ENCODE measurements at places on chromosomes 5 and 9.

DNA sequence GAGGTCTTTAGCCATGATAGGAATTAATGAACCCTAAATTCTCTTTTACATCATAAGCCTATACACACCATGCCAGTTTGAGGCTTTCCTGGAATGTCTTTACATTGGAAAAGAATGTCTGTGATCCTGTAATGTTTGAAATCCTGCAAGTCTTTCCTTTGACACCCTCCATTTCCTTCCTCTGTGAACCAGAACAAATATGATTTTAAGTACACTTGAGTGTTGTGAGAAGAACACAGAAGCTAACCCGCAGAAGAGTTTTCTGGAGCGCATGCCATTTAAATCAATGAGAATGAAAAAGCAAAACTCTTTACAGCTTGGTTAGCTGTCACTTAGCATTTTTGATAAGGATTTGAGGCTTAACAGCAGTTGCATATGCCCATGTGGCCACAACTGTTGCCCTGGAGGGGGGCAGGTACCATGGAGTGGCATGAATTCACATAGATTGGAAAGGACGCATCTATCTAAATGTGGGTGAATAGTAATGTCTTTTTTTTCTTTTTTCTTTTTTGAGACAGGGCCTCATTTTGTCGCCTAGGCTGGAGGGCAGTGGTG is 372.6 kb downstream of the KDM4C start:
- DNase-seq: no peak

- no peak for DNase-seq
Observed at GRCh38 chr5:9927106-9927505, 297.0 kb upstream of the TAS2R1 start.

DNA sequence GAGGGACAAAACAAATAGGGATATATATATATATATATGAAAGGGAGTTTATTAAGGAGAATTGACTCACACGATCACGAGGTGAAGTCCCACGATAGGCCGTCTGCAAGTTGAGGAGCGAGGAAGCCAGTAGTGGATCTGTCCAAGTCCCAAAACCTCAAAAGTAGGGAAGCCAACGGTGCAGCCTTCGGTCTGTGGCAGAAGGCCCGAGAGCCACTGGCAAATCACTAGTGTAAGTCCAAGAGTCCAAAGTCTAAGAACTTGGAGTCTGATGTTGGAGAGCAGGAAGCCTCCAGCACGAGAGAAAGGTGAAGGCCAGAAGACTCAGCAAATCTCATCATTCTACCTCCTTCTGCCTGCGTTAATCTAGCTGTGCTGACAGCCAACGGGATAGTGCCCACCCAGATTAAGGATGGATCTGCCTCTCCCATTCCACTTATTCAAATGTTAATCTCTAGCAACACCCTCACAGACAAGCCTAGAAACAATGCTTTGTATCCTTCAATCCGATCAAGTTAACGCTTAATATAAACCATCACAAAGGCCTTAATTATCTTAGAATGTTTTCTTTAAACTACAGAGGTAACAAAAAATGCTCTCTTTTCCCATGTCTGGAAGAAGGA is 23.8 kb upstream of the DAB2 start:
- DNase-seq: no peak

GRCh38 chr5:177316005-177316404 is 4.3 kb upstream of the MXD3 start:
- DNase-seq: no peak

DNA sequence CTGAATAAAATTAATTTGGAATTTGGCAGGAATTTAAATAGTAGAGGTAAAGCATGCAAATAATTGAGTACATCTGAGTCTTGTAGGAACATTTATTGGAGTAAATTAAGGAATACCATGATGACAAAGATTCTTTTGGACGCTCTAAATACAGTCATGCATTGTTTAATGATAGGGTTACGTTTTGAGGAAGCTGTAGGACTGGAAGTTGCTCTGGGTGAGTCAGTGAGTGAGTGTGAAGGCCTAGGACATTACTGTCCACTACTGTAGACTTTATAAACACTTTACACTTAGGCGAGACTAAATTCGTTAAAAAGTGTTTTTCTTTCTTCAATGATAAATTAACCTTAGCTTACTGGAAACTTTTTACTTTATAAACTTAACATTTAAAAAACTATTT is 113.0 kb downstream of the FAM170A start:
- no peak for DNase-seq

- DNase-seq: no peak
Observed at GRCh38 chr9:68429631-68430030, 73.2 kb downstream of the PGM5 start.
